ENCODE measurements at places on chromosomes 2 and 18.
A peak's percentile ranks its signal among the peaks of the same experiment; 100 is the strongest.

DNA sequence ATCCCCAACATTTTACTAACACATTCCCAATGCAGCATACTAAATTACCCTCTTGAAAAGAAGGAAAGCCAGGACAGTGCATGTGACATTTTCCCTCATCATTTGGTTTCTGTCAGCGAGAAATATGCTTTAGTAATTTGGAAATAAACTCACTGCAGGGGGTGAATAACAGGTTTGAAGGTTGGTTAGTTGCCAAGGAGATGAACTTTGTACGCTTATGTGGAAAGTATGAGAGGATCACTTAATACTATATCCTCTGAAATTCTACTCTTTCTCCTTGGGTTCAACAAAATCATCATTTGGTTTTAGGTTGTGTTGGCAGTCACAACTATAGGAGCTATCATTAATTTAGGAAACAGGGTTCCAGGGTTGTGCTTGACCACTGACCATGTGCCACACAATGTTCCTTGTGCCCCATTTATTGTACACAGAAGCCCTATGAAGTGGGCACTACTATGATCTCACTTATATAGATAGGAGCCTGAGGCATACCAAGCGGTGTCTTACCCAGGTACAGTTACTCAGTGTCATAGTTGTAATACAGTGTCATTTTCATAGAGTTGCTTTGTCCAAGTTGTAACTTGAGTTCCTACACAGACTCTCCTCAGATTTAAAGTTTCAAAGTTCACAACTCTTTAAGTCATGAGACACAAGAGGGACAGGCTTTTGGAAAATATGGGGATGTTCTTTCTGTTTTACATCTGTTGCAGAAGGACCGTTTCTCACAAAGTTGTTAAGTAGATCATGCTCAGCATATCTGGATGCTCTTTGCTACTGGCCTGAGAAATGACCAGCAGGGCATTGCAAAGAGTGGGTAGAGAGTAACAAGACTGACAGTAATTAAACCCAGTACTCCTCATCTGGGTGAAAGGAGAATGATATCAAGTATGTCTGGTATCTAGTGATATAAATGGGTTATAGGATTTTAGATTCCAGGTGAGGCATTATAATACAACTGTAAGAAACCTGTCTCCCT is 91.8 kb downstream of the MAP4K4 start:
- no peak for DNase-seq

DNA sequence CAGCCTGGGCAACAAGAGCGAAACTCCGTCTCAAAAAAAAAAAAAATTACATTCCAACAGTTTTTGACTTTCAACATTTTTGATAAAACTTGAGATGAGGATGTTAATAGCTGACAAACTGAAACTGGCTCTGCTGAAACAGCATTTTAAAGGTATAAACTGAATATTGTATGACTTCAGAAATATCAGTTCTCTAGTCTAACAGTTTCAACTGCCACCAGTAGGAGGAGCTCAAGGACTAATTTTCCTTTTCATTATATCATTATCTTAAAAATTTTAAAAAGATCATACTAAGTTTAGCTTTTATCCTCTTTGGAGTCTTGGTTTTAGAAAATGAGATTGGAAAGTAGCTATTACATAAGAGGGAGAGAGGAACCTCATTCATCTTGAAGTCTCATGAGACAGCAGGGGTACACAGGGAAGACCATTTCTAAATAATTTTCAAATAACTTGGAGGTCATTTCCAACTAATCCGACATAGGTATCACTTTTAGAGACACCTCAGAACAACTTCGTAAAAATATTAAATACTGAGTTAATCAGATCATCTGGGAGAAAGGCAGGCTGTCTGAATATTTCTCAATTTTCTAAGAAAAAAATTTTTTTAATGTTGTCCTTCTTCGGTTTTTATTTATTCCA is 37.6 kb upstream of the MCM6 start:
- no peak for DNase-seq

GRCh38 chr2:25281522-25281921 is 60.2 kb downstream of the DNMT3A start:
- no peak for DNase-seq

DNA sequence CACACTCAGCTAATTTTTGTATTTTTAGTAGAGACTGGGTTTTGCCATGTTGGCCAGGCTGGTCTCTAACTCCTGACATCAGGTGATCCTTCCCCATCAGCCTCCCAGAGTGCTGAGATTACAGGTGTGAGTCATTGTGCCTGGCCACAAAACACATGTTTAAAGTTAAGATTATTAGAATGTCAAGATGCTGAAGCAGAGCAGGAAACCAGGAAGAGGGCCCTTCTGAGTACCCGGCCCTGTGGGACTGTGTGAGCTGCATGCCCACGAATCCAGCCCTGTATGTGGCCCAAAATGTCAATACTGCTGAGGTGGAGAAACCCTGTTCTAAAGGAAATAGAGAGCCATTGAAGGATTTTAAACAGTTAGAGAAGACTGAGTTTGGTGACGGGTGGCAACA is 31.0 kb upstream of the REV1 start:
- no peak for DNase-seq

DNA sequence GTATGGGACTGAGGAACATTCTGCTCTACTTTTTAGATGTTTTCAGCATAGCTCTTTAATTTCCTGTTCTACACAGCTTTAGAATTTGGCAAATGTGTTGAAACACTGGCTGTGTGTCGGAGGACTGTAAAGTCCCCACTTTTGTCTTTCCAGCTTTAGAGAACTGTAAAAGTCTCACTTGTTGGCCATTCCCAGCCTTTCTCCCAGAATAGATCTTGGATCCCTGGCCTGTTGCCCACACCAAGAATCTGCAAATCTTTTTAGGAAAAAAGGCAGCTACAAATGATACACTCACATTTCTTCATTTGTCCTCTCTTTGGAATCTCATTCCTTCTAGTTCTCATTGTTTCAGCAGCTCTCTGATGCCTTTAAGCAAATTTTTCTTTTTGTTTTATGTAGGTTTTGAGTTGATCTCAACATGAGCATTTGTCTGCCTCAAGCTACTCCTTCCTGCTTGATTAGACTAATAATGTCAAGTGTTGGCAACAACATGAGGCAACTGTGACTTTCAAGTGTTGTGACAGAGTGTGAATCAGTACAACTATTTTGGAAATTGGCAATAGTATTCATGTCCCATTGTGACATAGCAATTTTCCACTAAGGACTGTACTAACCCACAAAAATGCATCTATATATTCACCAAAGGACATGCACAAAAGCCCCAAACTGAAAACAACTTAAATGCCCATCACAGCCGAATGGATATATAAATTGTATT is 610.8 kb downstream of the EPHA4 start:
- DNase-seq = no peak

DNA sequence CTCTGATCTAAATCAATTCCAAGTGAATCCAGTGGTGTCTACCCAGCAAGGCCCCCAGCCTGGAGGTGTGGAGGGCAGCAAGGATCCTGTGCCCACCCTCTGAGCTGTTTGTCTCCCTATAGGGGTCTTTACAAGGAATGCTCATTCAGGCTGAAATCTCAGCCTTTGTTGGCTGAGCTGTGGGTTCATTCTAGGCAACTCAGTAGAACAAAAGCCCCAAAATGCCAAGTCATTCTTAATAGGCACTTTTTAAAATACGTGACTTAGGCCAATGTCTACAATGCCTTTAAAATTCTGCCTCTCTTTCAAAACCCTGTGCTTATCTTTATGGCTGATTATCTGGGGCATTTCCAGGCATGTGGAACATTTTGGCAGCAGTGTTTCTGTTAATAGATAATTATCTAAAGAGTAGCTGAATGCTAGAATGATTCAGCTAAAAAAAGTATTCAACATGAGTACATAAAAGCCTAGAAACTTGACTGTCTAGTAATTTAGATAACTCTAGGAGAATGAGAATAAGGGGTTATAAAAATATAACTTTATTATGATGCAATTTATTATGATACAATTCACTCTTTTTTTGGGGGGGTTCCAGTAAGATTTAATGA is 7.4 kb downstream of the UGT1A6 start:
- DNase-seq = no peak

GRCh38 chr18:68480196-68480595 is 234.7 kb downstream of the TMX3 start:
- DNase-seq = no peak

- DNase-seq = no peak
Observed at GRCh38 chr2:10933700-10934225, 22.0 kb downstream of the KCNF1 start.

DNA sequence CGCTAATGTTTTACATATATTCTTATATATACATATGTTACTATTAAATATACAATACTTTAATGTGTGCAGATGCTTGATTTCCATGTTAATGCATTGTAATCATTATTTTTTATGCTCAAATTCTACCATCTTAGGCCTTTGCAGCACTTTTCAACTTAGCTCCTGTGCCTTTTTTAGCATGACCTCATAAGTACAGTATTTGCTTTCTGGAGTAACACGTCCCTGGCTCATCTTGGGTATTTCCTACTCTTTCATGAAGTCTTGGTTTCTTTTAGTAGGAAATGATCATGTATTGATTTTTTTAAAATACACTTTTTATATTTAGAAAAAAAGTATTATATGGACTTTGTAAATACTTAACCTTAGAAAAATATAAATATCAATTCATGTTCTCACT is 36.5 kb downstream of the CAB39 start:
- no peak for DNase-seq

DNA sequence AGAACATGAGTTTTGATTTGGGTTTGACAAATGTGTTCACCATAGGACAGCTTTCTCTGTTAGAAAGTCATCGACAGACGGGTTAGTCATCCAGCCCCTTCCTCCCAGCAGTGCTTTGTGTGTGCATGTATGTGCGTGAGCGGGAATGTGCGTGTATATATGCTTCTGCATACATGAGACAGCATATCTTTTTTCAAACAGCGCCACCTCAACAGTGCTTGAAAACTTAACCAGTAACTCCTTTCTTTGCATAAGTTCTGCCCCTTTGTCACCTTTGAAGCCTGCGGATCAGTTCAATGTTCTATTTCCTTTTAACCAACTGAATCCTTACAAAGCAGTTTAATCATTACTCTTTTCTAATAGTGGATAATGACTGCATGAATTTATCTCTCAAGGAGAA is 351.4 kb downstream of the LPIN1 start:
- no peak for DNase-seq

DNA sequence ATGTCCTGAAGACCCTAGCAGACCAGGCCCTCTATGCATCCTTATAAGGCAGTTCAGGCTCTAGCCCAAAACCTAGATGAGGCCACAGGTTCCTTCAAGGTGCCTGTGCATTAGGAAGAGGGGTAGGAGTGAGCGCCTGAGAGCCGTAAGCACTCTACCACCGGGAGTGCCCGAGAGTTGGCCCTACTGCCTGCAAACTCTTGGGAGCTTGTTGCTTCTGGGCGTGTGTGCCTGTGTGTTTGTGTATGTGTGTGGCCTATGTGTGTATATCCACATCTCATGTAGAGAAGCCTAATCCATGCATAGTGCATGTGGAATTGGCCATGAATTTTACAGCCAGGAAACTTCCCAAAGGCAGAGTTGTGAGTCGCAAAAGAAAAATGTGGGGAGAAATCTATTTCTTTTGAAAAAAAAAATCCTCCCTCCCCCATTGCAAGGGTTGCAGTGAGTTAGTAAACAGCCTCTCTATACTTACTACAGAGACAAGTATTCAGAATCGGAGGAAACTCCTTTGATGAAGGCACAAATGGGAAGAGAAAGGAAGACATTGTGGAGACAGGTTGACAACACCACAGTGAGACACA is 96.8 kb downstream of the ADD2 start:
- DNase-seq = no peak

GRCh38 chr2:26067980-26068507 is 34.2 kb downstream of the RAB10 start:
- no peak for DNase-seq

DNA sequence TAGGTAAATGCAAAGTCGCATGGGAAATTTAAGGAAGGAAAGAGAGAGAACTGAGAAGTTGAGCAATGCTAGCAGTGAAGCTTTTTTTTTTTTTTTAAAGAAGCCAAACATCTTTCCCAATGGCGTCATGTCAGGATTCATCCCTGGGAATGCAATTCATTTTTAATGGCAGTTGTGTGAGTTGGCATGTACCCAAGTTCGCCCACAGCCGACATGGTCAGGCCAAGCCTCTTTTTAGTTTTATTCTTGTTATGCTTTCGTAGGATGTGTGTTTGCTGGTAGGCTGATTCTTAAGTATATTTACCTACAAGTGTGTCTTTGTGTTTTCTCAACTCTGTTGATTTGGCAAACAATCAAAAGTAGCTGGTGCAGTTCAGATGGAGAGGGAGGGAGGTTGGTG is 127.6 kb upstream of the ITGA6 start:
- no peak for DNase-seq

GRCh38 chr18:48735080-48735676 is 196.3 kb downstream of the CTIF start:
- no peak for DNase-seq

- no peak for DNase-seq
Observed at GRCh38 chr2:38685116-38685735, 19.3 kb downstream of the GALM start.

DNA sequence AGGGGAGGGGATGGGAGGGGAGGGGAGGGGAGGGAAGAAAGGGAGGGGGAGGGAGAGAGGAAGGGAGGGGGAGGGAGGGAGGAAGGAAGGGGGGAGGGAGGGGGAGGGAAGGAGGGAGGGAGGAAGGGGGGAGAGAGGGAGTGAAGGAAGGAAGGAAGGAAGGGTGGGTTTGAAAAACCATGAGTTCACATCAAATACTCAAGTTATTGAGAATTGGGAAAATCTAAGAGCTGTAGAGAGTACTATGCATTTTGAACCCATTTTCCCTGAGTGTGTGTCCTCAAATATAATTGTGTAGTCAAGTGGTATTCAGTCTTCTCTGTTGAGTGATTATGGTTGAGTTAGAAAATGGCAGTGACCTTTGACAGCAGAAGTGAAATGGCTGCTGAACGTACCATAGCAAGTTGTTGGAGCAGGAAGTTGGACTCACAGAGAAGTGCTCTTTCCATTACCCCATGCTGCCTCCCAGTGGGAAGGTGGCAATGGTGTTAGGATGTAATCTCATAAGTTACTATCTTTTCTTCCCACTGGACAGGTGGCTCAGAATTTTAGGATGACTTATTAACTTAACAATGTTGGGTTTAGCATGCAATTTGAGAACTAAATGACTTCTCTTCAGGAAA is 214.6 kb downstream of the SETBP1 start:
- peak; percentile 73 for DNase-seq

DNA sequence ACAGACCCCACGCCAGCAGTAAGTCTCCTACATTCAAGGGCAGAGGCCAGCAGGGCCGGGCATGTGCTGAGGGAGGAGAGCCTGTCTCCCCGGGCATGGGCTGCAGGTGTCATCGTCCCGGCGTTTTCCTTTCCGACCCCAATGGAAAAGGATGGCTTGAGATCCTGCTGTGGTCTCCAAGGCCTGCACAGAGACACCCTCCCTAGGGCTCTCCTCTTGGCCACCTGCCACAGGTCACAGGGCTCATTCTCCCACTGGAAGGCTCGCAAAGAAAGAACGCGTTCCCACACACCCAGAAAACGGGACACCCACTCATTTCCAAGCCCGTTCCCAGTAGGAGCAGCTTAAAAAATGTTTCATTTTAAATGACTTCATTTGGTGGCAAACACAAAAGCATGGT is 41.0 kb downstream of the DIPK1C start:
- DNase-seq = no peak

DNA sequence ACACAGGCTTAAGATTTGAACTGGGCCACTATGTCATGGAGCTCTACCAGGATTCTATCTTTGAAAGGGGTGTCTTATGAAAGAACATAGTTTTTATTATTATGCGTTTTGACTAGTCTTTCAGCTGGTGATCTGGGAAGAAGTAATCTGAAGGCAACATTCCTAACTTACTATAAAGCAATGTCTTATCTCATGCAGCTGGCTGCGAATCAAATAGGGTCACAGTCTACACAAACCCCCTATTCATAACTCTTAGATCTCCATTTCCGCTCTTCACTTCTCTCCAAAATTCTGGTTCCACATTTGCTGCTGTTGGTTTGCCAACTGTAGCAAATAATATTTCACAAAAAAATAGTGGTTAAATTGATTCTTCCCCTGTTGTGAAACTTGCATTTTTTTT is 813.3 kb downstream of the CNTNAP5 start:
- DNase-seq = no peak

Data from NCI-H187 treated with DMSO at 0.1 percent for 48 hours (cell line).